Caudate nucleus (tissue), 63 donors: ENCODE measurements at places on chromosomes 1 and 21.
A peak's percentile ranks its signal among the peaks of the same experiment; 100 is the strongest.

- DNase-seq: no peak
Measured at GRCh38 chr1:73218995-73219546, 936.7 kb upstream of the NEGR1 start.

DNA sequence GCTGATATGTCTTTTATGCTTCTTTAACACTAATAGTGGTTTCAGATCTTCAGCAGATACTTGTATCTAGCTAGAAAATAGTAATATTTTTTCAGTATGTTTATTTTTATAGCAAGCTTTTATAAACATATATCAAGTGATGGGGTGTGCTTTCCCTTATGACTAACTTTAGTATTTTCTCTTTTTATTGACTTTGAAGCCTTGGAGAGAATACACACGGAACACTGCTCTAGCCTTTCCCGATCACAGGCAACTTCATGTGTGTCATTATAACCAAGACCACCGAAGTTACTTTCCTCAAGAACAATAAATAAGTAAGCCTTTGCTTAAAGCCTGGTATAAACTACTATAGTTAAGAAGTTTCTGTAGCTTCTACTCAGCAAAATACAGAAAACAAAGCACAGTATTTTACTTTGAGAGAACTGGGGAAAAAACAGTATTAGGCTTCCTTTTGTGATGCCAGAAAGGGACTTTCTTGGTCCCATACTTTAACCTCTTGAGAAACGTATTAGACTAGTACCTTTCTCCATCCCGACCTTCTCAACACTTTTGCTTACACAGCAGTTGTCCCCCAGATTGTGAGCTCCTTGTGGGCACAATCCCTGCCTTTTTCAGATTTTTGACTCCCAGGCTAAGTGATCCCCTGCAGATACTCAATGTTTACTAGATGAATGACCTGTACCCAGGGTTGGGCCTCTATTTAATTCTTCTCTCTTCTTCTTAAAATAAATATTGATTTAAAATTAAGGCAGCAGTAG, 3.3 kb downstream of the ADSS2 start:
- DNase-seq: no peak

DNA sequence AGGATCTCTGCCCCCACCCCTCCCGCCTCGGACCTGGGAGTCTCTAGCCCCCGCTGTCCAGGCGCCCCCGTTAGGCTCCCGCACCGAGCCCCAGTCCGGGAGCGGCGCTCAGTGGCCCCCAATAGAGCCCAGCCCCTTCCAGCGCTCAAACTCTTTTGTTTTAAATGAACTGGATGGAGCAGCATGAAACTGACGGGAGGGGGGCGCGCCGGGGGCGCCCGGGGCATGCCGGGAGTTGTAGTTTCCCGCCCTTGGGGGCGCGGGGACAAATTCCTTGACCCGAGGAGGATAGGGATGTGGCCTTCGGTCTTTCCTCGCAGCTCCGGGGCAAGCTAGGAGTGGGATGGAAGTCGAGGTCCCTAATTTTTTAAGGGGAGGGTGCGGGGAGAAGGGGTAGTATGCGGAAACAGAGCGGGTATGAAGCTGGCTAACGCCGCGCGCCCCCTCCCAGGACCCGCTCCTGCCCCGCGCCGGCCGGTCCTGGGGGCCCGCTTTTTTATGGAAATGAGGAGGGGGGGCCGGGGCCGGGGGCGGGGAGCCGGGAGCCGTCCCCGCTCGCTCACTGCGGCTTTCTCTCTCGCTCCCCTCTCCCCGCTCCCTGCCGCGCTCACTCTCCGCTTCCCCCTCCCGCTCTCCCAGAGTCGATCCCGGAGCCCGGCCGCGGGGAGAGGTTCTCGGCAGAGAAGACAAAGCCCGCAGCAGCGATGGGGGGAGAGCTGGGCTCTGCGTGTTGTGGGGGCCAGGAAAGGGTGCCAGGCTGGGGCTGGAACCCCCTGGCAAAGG, at the start of gene MEX3A:
MEX3A (minus strand) TSS at position 157 of the 783 bp plus-strand sequence. CDS start 467 bp downstream, outside the sequence.
- DNase-seq: peak; percentile 55

DNA sequence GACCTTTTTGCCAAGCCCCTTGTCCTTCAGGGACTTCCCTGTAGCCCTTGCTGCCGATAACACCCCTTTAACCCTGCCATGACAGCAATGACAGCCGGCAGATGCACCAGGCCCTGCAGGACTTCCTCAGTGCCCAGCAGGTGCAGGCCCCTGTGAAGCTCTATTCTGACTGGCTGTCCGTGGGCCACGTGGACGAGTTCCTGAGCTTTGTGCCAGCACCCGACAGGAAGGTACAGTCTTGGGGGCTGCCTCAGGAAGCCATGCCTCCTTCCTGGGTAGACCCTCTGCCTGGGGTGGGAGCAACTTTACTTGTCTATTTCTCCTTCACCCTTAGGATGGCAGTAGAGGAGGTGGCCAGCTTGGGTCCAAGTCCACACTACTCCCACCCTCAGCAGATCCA, 16.1 kb upstream of the PADI6 start:
- DNase-seq: no peak

DNA sequence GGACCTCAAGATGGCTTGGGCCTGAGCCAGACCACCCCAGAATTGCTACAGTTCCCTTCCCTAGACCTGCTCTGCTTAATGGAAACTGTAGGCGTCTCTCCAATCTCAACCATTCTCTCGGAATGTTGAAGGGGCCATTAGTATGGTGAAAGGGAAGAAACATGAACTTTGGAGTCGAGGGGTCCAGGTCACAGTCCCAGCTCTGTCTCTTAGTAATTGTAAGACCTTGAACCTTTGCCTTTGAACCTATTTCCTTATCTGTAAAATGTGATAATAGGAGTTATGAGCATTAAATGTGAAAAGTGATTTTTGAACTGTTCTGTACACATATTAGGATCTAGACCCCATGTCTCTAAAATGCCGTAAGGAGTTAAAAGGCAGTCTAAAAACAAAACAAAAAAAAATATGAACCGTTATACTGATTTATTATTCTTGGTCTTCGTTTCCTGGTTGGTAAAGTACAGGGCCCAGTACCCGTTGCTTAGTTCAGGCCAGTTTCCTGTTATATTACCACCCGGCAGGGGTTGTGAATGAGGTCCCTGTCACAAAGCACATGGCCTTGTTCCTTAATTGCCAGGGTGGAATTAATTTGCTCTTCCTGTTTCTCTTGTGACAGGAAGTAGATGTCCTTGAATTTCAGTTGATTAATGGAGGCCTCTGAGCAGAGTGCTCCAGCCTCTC, 42.3 kb downstream of the TCEANC2 start:
- no peak for DNase-seq

GRCh38 chr21:14487490-14488432, 58.4 kb downstream of the SAMSN1 start:
- DNase-seq: no peak

DNA sequence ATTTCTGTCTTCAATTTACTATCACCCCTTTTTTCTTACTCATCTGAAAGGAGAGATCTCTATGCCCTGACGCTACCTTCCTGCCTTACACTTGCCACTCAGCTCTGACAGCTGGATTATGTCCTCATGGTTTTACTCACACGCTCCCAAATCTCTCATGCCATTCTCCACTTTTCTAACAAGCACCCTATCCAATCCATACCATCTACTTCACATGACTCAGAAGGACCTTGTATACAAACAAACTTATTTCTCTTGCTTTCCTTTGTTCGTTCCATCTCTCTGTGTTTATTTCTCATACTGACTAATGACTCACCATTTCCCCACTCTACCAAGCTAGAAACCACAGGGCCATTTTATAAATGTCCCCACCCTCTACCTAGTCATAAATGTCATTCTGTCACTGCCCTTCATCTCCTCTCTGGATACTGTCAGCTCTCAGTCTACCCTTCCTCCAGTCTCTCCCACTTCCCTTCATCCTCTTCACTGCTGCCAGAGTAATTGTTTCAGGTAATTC, 87.3 kb downstream of the USP24 start:
- DNase-seq: no peak

DNA sequence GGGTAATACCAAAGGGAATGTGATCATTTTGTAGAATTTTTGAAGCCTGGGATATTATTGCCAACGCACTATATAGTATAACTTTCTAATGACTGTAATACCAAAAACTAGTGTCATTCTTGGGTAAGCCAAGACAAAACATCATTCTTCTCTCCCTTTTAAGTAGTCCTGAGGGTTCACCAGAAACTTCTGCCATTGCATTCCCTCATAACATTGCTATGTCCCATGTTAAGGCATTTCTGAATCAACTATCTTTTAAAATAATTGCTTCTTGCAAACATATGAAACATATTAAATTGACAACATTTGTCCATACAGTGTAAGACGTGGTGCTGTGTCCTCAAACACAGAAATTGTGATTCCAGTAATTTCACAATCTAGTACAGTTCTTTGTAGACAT, 29.9 kb upstream of the C1orf21 start:
- no peak for DNase-seq

- no peak for DNase-seq
Measured at GRCh38 chr1:214857716-214858115, 224.8 kb upstream of the KCNK2 start.

DNA sequence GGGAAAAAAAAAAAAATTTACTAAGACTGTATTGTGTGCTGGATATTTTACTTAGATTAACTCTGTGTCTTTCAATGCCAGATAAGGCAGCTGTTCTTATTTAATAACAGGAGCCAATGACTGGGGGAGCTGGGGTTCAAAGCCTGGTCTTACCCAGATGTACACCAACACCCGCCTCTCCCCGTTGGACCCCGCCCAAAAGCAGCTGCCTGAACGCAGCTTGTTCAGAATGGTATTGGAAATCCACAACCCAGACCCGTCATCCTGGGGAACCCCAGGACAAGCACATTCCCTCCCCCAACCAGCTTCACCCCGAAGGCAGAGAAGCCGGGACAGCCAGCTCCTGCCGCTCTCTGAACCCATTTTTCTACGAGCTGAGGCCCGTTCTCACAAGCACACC, 113.6 kb upstream of the TMPRSS2 start:
- no peak for DNase-seq

GRCh38 chr1:234111458-234112142, 207.1 kb downstream of the SLC35F3 start:
- DNase-seq: no peak
